Chondrocyte (in vitro differentiated cells): ENCODE measurements at places on chromosomes 11 and 22. TPM values are rescaled to one million over a fixed set of nuclear protein-coding genes. Genes with fewer than 3 reads are reported as not detected.

- no peak for DNase-seq
These were observed 2.2 kb upstream of the APOBEC3H start for GRCh38 chr22:39094717-39095389.

GRCh38 chr11:47932544-47932943 is 47.8 kb upstream of the PTPRJ start:
- DNase-seq, result no peak

- no peak for DNase-seq
These were observed 15.3 kb downstream of the TTC12 start for GRCh38 chr11:113329725-113330124.

- no peak for DNase-seq
These were observed 151.8 kb upstream of the TTC12 start for GRCh38 chr11:113162592-113162962.

VWA5A gene
- 2.7 to 11.0 TPM (median 3.1 TPM) in 3 replicates for total RNA-seq
